ENCODE measurements at places on chromosomes 4 and X.

DNA sequence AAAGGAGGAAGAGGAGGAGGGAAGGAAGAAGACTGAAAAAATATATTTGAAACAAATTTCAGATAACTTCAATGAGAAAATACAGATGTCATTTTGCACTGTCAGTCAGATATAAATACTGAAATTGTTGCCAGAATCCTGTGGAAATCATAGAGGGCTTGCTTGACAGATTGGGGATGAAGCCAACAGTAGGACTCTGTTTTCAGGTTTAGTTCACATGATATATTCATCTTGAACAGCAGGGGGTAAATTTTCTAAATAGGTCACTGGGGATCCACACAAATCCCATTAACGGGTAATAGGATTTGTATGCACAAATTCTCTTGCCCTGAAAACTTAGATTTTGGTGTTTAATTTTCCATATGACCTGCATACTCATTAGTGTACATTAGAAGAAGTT is 103.3 kb upstream of the PCDH18 start:
- H3K36me3 ChIP-seq: no peaks in the 10 kb centered on the region
- H3K4me1 ChIP-seq: no peaks in the 10 kb centered on the region
- DNase-seq: no peak
- no peak overlapping the region for H3K4me3 ChIP-seq

DNA sequence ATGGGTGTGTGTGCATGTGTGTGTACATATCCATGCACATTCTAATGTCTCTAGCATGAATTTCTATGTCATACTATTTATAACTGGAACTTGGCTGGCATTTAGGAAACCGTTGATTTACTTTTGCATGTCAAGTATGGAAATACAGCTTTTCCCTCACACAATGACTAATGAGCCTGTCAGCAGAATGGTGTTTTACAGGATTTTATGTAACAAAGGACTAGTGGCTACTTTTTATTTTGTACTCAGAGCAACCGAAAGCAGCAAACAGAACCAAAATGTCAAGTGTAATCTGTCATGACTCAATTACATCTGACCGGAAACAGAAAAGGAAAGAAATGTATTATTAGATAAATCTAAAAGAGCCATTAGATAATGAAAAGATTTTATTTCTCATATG is 1911.5 kb upstream of the AGA start:
- H3K4me3 ChIP-seq: no peak overlapping the region
- H3K4me1 ChIP-seq: no peaks in the 10 kb centered on the region
- H3K27me3 ChIP-seq: no peaks in the 10 kb centered on the region
- no peak overlapping the region for H3K27ac ChIP-seq
- no peak for DNase-seq

DNA sequence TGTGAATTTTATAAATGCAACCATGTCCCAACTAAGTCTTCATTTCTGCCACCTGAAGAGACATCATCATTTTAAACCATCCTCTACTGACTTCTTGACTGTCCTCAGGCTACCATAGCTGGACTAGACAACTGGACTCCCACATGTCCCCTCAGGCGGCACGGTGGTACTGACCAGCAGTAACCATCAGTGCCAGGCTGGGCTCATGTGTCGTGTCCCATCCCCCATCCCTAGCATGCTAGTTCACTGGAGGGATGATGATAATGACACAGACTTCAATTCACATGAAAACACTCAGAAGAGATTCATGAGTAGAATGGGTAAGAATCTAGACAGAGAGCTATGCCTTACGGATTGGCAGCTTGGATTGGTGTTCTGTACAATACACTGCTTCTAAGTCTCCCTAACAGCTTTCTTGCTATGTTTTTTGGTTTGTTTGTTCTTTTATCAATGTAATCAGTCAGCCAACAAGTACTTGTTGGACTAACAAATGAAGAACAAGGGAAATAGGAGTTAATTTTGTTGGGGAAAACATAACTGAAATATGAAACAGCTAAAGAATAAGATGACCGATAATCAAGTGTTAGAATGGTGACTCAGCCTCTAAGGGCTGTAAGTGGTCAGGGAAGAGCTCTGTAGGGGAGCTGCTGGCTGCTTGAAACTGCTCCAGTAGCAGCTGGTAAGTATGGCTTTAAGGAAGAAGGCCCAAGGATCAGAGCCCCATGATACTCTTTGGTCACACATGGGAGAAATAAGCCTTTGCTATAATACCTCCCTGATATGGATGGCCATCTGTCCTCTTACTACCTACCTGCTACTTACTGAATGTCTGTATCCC is 10.3 kb downstream of the ZDHHC9 start:
- H3K4me3 ChIP-seq: no peak overlapping the region
- H3K27me3 ChIP-seq: no peaks in the 10 kb centered on the region
- H3K4me1 ChIP-seq: no peaks in the 10 kb centered on the region

DNA sequence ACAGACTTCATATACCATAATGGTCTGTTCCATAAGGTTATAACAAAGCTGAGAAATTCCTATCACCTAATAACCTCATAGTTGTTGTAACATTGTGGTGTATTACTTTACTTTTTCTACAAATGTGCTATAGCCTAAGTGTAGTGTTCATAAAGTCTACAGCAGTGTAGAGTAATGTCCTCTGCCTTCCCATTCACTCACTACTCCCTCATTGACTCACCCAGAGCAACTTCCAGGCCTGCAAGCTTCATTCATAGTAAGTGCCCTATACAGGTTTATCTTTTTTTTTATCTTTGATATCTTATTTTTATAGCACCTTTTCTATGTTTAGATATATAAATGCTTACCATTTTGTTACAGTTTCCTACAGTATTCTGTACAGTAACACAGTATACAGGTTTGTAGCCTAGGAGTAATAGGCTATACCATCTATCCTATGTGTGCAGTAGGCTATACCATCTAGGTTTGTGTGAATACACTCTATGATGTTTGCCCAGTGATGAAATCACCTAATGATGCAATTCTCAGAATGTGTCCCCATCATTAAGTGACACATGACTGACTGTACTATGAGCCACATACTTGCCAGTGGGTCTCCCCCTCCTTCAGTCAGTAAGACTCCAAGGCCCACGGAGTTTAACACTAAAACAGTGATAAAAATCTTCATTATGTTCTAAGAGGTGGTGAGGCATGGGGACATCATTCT is 299.9 kb downstream of the UNC5C start:
- no peak overlapping the region for H3K27ac ChIP-seq
- H3K36me3 ChIP-seq: peaks cover 1% of the 10 kb centered on the region
- no peak for DNase-seq

- DNase-seq: no peak
- H3K27ac ChIP-seq: no peak overlapping the region
- no peak overlapping the region for H3K4me3 ChIP-seq
- H3K36me3 ChIP-seq: no peaks in the 10 kb centered on the region
These were observed 11.0 kb upstream of the TBC1D8B start for GRCh38 chrX:106791495-106791894.

DNA sequence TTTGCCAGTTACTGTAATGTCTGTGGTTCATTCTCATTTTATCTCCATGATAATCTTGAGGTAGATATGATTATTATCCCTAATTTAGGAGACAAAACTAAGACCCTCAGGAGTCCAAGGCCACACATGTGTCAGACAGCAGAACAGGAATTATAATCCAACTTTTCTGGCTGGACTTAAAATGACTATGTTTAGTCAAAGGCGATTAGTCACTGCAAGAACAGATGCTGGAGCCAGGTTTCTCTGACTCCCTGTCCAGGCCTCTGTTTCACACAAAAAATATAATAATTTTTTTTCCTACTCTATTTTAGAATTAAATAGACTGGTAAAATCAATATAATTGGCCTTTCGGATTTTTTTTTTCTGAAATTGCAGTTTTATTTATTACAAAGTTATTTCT is 56.7 kb upstream of the TMEM131L start:
- no peak overlapping the region for H3K4me3 ChIP-seq
- H3K36me3 ChIP-seq: peaks cover 30% of the 10 kb centered on the region
- H3K27ac ChIP-seq: no peak overlapping the region
- DNase-seq: no peak
- peaks cover 4% of the 10 kb centered on the region for H3K4me1 ChIP-seq

DNA sequence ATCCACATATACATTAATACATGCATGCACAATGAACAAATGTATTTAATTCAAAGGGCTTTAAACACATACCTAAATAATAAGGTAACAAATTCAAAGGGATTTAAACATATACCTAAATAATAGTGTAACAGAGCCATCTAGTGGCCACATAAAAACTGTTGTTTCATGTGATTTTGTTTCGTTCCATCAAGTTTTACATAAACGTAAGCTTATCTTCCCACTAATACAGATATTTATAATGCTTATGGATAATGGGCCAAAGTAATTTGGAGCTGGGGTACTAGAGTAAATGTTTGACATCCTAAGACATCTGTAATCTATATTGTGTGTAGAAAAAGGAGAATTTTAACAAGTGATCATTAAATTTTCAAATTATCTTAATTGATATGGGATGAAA is 82.3 kb downstream of the PRSS12 start:
- no peaks in the 10 kb centered on the region for H3K36me3 ChIP-seq
- H3K27me3 ChIP-seq: peaks cover 2% of the 10 kb centered on the region
- DNase-seq: no peak
- no peak overlapping the region for H3K4me3 ChIP-seq
- H3K4me1 ChIP-seq: peaks cover 3% of the 10 kb centered on the region
- H3K27ac ChIP-seq: no peak overlapping the region

DNA sequence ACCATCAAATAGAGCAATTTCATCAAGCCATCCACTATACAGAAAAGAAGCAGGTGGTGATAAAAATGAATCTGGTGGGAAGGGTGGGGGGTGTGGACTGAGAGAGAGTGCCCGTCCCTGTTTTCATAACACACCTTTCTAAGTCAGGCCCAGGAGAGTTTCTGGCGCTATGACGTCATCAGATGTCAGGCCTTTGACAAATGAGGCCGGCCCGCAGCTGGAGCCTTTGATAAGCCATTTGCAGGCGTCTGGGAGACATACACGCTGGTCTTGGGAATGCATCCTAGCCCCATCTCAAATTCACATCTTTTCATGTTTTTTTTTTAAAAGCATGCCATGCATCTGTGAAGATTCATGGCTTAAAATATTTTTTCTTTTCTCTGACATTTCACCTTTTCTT is 404.5 kb downstream of the BCOR start:
- H3K4me3 ChIP-seq: no peak overlapping the region
- no peak for DNase-seq
- peaks cover 37% of the 10 kb centered on the region for H3K27me3 ChIP-seq
- H3K36me3 ChIP-seq: no peaks in the 10 kb centered on the region
- H3K27ac ChIP-seq: no peak overlapping the region
- H3K4me1 ChIP-seq: no peaks in the 10 kb centered on the region

GRCh38 chr4:71270901-71271300 is 67.9 kb upstream of the SLC4A4 start:
- peaks cover 10% of the 10 kb centered on the region for H3K4me1 ChIP-seq
- no peak overlapping the region for H3K27ac ChIP-seq
- no peaks in the 10 kb centered on the region for H3K27me3 ChIP-seq
- peak; percentile 52 for DNase-seq

- H3K27ac ChIP-seq: no peak overlapping the region
- H3K4me1 ChIP-seq: no peaks in the 10 kb centered on the region
- H3K36me3 ChIP-seq: no peaks in the 10 kb centered on the region
These were observed 298.0 kb upstream of the TET2 start for GRCh38 chr4:104848597-104849225.

DNA sequence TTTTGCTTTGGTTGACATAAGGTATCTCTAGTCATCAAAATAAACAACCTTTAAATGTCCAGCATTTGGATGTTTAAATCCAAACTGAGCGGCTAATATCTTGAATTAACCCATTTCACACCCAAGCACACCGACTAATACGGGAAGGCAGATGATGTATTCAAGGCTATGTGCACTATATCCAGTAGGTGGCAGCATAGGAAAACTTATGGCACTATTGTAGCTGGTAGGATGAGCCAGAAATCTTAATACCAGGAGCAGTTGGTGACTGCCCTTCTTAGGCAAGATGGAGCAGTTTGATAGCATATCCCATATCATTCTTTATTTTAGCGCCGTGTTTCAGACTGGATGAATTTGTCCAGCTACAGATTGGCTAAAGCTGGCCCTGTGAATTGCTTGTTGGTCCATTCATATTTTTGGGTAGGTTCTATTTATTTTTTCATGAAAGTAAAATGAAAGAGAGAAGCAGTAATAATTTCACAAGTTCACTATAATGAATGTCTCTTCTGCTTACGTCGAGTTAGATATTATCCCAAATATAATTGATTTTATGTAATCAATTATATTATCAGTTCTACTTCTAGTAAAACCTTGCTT is 24.4 kb downstream of the UCHL1 start:
- H3K4me3 ChIP-seq: no peak overlapping the region
- no peaks in the 10 kb centered on the region for H3K27me3 ChIP-seq
- H3K4me1 ChIP-seq: no peaks in the 10 kb centered on the region
- no peaks in the 10 kb centered on the region for H3K36me3 ChIP-seq
- peak; percentile 42 for DNase-seq

DNA sequence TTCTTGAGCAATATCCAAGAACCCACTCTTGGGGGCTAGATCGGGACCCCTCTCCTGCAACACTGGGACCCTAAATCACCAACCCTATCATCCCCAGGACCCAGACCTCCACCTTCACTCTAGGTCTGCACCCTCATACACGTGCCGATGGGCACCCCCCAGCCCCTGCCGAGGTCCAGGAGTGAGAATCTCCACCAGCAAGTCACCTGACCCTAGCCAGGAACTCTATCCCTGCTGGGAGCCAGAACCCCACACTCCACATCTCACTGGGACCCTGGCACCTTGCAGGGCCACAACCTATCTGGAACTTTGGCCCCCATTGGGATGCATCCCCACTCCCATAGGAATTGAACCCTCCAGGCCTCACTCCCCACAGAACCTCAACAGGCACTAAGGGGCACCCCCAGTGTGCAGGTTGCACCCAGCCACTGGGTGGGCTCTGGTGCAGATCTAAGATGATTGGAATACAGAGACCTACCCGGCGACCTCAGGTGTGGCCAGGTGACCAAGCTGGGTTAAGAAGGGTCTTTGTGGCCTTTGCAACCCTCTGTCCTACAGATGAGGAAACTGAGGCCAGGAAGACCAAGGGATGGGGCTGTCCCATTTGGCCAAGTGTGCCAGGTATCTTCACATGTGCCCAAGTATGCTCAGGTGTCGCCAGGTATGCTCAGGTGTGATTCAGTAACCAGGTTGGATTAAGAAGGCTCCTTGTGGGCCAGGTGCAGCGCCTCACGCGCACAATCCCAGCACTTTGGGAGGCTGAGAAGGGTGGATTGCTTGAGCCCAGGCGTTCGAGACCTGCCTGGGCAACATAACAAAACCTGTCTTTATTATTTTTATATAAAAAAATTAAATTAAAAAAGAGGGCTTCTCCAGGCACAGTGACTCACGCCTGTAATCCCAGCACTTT is 3.1 kb upstream of the DHRSX start:
- H3K4me3 ChIP-seq: no peak overlapping the region
- H3K27ac ChIP-seq: no peak overlapping the region
- peaks cover 13% of the 10 kb centered on the region for H3K4me1 ChIP-seq
- no peaks in the 10 kb centered on the region for H3K27me3 ChIP-seq
- DNase-seq: no peak

DNA sequence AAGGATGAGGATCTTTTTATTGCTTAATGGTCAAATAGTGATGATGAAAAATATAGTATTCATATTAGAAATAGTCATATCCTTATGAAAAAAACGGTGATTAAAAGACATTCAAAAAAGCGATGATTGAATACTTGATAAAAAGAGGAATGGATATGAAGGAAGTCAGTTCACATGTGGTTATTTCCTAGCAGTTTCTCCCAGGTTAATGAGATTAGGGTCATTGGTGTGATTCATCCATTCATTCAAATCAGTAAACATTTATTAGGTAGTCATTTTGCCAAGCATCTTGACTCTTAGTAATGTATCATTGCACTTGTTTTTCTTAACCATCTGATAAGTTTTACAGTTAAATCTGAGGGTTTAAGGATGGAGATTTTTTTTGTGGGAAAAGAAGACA is 294.1 kb downstream of the ARHGAP24 start:
- H3K4me3 ChIP-seq: no peak overlapping the region
- no peaks in the 10 kb centered on the region for H3K27me3 ChIP-seq
- no peaks in the 10 kb centered on the region for H3K36me3 ChIP-seq
- H3K27ac ChIP-seq: no peak overlapping the region
- no peaks in the 10 kb centered on the region for H3K4me1 ChIP-seq
- no peak for DNase-seq
